NCI-H2081 (cell line): ENCODE measurements at places on chromosomes 1 and 21.

DNA sequence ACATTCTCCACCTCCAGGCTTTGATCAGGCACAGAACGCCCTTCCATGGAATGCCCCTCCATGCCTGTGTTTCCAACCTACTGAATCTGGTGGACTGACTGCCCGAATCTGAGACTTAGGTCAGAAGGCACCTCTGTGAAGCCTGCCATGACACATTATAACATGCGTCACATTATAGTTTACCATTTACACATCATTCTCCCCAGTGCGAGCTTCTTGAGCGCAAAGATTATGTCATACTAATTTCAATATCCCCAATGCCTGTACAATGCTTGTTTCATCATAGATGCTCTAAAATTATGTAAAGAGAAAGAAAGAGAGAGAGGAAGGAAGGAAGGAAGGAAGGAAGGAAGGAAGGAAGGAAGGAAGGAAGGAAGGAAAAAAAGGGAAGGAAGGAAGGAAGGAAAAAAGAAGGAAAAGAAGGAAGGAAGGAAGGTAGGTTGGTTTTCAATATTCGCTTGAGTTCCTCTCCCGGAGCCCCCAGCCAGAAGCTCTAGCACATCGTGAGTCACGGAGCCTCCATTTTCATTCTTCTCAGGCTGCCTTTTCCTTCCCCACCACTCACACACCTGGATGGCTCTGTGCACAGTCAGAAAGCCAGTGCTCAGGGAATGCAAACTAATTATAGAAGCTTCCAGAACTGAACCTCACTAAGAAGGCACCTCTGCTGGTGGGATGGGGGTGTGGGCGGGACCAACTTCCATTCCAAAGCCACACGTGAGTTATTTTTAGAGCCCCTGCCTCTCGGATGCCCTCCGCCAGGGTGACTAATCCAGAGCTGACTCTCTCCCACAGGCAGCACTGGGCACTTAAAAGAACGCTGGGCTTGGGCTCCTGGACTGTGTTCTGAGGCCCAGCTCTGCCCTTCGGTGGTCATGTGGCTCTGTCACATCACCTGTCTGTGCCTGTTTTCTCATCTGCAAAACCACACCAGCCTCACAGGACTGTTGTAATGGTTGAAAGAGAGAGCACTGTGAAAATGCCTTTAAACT, 27.4 kb downstream of the LAMB3 start:
- DNase-seq = no peak

GRCh38 chr21:14712121-14712715, 166.1 kb upstream of the SAMSN1 start:
- no peak for DNase-seq

GRCh38 chr21:32817208-32817607, 45.7 kb upstream of the PAXBP1 start:
- no peak for DNase-seq

GRCh38 chr21:38263493-38263892, 6.7 kb downstream of the KCNJ15 start:
- DNase-seq = no peak

DNA sequence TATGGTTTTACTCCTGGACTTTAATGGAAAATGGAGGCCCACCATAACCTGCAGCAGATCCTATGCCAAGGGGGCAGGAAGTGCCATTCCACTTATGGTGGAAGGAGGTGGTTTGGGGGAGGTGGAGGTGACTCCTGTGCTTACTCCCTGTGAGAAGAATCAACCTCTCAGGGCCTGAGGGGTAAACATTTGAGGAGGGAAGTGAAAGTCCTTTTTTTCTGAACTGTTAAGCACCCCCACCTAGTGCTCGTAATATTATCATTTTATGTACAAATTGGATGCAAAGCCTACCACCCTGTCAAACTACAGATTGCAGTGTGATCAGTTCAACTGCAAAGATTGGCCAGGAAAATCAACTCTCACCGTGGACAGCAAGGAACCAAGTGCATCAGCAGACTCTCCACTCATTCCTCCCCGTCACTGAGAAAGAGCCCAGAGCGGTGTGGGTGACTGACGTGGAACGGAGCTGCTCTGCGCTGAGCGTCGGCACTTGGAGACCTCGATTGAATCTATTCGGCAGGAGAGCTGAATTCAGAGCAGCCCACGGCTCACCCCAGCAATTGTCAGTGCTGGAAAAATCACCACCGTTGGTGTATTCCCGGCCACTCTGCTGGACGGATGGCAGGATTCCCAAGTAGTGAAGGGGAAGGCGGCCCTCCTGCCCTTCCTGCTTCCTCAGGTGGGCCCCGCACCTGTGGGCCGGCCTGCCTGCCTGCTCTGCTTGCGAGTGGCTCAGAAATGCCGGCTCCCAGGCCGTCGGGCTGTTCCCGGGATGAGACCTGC, 46.8 kb upstream of the COX20 start:
- no peak for DNase-seq
